ENCODE measurements at places on chromosomes 12 and 14. TPM values are rescaled to one million over a fixed set of nuclear protein-coding genes. Genes with fewer than 3 reads are reported as not detected.
A peak's percentile ranks its signal among the peaks of the same experiment; 100 is the strongest.

DNA sequence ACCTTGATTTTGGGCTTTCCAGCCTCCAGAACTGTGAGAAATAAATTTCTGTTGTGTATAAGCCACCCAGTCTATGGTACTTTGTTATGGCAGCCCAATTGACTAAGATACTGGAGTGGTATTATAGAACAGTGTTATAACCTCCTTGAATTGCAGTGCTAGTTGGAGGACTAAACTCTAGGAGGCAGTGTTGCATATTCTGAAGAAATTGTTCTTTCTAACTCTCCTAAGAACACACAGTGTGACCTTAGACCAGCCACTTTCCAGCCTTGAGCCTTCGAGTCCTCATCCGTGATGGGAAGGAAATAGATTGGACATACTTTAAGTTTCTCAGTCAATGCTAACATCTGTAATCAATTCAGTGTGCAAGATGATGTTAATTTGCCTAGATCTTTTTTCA, 22.4 kb upstream of the LRRC10 start:
- DNase-seq, result no peak

- DNase-seq, result no peak
Measured at GRCh38 chr12:132622437-132623071, 4.0 kb downstream of the P2RX2 start.

DNA sequence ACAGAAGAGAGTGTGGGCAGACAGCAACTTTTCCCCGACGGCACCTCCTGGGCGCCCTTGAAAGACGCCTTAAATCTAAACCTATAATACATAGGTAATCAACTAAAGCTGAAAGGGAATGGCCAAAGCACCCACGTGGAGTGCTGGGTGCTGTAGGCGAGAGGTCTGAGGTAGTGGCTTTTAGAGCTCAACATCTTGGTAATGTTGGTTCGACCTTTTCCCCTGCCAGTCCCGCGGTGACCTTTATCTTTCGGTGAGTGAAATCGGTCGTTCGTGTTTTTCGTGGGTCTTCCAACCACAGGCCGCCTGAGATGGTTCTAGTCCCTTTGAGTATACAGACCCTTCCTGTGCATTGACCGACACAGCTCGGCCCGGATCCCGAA, 9.1 kb downstream of the OR6S1 start:
- no peak for DNase-seq

GRCh38 chr14:78612666-78613065, 442.5 kb downstream of the NRXN3 start:
- no peak for DNase-seq

DNA sequence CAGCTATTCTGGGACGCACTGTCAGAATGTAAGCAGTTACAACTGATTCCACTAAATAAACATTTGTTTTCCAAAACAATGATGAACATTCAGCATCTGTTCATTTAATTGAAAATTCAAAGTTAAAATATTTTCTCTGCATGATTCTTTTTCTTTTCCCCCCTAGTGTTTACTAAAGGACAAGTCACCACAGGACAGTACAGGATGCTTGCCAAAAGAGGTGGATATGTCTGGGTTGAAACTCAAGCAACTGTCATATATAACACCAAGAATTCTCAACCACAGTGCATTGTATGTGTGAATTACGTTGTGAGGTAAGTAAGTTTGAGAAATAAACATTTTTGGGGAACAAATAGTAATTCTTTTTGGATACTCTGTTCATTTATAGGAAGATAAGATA, 28.2 kb upstream of the SNAPC1 start:
- DNase-seq, result no peak

DNA sequence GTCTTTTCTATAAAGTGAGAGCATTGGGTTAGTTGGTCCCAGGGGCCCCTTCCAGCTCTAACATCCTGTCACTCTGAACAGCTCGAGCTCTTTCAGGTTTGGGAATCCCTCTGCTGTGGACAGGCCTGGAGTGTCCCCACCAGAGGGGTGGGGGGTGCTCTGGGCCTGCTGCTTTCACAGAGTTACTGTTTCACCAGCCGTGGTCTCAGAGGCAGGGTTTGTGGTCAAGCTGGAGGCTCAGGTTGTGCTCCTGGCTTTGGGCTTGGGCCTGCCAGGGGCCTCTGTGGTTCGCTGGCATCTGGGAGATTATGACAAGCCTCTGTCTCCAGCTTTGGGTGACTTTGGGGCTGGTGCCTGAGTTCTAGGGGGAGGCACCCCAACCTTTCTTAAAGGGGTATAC, 59.6 kb downstream of the FBXL14 start:
- DNase-seq, result no peak

- DNase-seq, result peak; percentile 67
Measured at GRCh38 chr14:76920331-76921087, 94.3 kb downstream of the LRRC74A start.

DNA sequence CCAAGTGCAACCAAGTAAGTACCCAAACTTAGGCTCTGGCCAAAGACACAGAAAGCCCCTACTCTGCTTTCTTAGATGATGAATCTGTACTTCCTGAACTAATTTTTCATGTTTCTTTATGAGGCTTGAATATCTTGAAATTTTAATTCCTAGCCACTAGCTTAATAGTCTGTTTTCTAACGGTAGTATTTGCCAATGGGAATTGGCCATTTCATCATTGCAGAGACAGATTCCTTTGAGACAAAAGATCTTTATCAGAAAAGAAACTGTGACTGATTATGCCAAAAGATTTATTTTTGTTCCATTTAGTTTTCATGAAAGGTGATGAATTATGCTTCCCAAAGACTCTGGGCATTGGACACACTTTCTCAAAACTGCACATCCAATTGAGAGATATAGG, 48.7 kb downstream of the DAD1 start:
- DNase-seq, result no peak

GRCh38 chr12:18754124-18754707, 16.3 kb downstream of the CAPZA3 start:
- DNase-seq, result no peak

GRCh38 chr14:81273961-81274575, 53.3 kb upstream of the GTF2A1 start:
- no peak for DNase-seq

- no peak for DNase-seq
Measured at GRCh38 chr14:76696361-76696760, 64.9 kb upstream of the VASH1 start.

- DNase-seq, result no peak
Measured at GRCh38 chr14:106347291-106347778, 821.0 kb downstream of the TMEM121 start.

ETFRF1 gene
- total RNA-seq, result 33.0 TPM

CAPRIN2 gene
- total RNA-seq, result 50.8 TPM

IRF2BPL gene
- total RNA-seq, result 59.6 TPM

SIX1 gene
- 5.2 TPM for total RNA-seq

TMCC3 gene
- 24.9 TPM for total RNA-seq

TAS2R20 gene
- total RNA-seq, result 4.6 TPM

TOMM20L gene
- not detected for total RNA-seq

Measured in sciatic nerve (tissue), 2 donors.